Psoas muscle (tissue), 8 donors: ENCODE measurements at places on chromosomes 5 and 9.
A peak's percentile ranks its signal among the peaks of the same experiment; 100 is the strongest.

- DNase-seq = no peak
Observed at GRCh38 chr9:137787786-137788505, 89.6 kb upstream of the CACNA1B start.

GRCh38 chr9:84331119-84331809 is 9.3 kb downstream of the SLC28A3 start:
- DNase-seq = no peak

- DNase-seq = no peak
Observed at GRCh38 chr9:127172066-127172707, 49.8 kb upstream of the ANGPTL2 start.

- DNase-seq = no peak
Observed at GRCh38 chr5:11319836-11320580, 559.0 kb upstream of the DAP start.

- DNase-seq = no peak
Observed at GRCh38 chr5:86565197-86565789, 52.4 kb upstream of the COX7C start.

DNA sequence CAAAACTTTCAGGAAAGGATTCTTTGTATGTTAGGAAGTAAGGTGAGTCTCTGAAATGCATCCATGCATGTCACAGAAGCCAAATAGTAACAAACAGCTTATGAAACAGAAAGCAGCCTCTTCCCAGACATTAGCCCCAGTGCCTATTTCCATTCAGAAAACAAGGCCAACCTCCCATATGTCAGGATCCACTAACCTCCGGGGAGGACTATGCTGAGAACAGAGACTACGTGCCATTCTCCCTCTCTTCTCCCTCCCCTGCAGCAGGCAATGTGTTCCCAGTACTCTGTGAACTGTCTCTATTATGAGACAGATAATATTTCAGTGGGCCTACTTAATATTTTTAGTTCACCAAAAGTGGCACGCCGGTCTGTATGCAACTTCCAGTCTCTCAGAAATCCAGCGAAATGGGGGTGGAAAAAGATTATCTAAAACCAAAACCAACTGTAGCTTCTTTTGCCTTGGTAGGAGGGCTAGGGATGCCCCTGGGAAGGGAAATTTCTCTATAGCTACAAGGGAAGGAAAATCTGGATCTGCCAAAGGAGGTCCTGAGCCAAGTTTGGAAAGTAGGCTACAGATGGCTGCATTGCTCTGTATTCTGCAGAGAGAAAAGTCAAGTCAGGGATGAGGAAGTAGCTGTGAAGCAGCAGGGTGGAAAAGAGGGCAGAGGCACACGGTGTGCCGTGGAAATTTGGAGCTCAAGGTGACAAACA is 42.0 kb downstream of the VLDLR start:
- no peak for DNase-seq

DNA sequence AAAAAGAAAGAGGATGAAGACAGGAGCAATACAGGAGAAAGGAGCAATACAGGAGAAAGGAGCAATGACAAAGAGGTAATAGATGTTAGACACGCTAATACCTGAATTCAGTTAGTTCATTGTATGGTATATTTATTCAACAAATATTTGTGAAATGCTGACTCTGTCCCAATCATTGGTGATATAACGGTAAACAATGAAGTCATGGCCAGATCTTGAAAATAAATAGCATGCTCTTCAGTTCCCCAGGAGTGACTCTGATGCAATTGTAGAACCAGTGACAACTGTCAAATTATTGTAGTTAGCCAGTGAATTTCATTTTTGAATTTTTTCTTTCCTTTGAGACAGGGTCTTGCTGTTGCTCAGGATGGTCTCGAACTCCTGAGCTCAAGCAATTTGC is 48.0 kb upstream of the SPINK14 start:
- DNase-seq = no peak

DNA sequence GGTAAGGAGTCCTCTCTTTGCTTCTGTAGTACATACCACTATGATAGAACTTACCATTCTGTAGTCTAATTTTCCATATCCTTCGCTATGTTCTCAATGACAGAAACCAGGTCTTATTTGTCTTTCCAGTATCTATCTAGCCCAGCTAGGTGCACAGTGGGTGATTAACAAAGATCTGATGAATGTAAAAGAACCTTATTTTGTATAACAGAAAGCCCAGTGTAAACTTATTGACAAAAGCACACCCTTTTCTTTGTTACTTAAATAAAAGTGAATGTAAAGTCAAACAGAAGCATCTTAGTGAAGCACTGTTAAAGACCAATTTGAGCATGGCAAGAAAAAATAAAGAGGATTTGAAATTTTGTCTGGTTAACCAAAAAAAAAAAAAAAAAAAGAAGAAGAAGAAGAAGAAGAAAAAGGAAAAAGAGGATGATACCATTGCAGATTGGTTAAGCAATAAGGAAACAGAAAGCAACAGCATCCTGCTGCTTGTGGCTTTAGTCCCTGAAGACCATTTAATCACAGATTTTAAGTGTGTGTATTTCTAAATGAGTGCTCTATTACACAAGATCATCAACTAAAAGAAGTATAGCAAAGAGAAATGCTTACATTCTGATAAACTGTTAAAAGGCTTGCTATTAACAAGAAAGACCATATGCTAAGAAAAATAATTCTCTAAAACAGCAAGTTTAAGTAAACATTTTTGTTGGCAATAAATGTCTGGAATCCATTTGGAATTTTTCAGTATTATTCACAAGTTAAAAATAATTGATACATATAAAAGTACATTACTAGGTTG is 21.2 kb downstream of the MEGF9 start:
- no peak for DNase-seq

GRCh38 chr9:116700882-116701865 is 14.1 kb downstream of the TRIM32 start:
- DNase-seq = no peak

GRCh38 chr5:148556835-148557234 is 97.5 kb downstream of the HTR4 start:
- DNase-seq = no peak

- DNase-seq = no peak
Observed at GRCh38 chr5:147616421-147616820, 106.6 kb upstream of the DPYSL3 start.

DNA sequence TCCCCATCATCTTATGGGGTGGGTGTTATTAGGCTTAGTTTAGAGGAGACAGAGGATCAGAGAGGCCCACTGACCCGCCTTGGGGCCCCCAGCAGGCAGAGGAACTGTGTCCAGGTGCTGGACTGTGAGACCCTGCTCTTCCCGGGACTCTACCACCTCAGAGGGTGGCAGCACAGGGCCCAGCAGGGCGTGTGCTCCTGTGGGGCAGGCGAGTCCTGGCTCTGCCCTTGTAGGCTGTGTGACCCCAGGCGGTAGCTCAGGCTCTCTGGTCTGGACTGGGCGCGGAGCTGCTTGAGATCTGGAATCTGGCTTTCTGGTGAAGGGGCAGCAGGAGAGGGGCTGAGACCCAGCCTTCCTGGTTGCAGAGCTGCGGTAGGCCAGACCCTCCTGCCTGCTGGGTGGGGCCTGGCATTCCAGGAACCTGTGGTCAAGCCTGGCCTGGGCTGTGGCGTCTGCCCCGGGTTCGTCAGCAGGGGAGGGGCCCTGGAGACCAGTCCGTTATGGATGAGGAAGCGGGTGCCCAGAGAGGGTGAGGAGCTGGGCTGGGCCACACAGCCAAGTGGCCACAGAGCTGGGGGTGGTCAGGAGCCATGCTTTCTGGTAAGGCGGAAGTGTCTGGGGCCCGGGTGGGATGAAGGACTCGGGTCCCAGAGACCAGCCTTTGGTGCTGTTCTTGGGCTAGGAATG is 46.5 kb downstream of the RXRA start:
- peak; percentile 76 for DNase-seq
